ENCODE measurements at places on chromosomes 11 and 22.

DNA sequence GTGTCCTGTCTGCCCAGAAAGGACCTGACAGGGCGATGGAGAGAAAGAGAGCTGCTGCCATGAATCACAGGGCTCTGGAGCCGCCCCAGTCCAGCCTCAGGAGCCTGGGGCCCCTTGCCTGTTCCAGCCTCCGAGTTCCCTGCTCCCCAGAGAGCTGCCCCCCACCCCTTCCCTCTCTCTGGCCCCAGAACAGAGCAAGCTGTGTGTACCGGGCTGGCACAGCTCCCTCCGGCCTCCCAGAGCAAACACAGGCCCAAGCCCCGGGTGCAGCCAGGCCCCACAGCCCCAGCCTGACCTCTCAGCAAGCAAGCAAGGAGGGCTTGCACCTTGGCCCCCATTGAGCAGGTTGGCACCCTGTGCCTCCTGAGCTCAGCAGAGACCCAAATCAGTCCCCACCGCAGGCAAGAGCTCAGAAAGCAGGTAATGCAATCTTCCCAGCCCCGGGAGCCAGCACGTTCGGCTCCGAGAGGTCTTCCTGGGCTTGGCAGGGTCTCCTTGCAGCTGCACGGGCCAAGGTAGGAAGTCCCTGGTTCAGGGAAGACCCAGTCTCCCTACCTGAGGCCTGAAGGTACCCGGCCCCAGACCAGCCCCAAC lies 1.4 kb downstream of the PACSIN3 start:
- DNase-seq, result peak; percentile 56

DNA sequence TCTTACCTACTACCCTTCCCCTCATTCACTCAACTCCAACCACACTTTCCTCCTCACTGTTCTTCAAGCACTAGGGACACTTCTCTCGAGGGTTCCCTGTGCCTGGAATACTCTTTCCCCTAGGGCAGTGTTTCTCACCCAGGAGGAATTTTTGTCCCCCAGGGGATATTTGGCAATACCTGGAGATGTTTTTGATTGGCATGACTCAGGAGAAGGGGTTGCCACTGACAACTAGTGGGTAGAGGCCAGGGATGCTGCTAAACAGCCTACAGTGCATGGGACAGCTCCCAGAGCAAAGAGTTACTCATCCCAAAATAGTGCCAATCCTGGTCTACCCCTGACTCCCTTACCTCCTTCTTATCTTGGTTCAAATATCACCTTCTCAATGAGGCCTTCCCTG lies 40.0 kb downstream of the BTG4 start:
- no peak for DNase-seq

- DNase-seq, result peak; percentile 56
Measured at GRCh38 chr11:83033972-83034672, 37.6 kb downstream of the RAB30 start.

DNA sequence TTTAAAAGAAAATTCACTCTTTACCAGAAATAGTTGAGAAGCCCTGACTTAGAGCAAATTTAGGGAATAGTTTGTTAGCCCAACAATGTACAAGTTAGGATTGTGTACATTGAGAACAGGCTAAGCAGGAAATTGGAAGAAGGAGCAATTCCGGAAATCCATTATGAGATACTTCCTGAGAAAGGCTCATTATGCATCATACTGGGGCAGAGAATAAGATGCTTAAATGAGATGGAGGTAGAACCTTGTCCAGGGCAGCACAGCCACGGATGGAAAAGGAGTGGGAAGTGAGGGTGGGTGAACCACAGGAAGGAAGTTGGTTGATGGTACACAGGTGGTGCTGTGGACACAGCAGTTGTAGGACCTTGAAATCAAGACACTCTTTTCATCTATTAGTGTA lies 180.2 kb downstream of the PGR start:
- DNase-seq, result no peak

DNA sequence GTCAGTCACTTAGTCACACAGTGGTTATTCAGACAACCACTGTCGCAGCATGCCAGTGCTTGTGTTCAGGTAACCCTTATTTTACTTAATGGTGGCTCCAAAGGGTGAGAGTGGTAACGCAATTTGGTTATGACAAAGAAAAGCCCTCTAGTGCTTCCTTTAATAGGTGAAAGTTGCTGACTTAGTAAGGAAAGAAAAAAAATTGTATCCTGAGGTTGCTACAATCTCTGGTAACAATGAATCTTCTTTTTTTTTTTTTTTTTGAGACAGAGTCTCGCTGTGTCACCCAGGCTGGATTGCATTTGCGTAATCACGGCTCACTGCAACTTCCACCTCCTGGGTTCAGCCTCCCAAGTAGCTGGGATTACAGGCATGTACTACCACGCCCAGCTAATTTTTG lies 64.5 kb downstream of the C11orf91 start:
- no peak for DNase-seq

- no peak for DNase-seq
Measured at GRCh38 chr11:33063326-33063881, 24.0 kb downstream of the TCP11L1 start.

DNA sequence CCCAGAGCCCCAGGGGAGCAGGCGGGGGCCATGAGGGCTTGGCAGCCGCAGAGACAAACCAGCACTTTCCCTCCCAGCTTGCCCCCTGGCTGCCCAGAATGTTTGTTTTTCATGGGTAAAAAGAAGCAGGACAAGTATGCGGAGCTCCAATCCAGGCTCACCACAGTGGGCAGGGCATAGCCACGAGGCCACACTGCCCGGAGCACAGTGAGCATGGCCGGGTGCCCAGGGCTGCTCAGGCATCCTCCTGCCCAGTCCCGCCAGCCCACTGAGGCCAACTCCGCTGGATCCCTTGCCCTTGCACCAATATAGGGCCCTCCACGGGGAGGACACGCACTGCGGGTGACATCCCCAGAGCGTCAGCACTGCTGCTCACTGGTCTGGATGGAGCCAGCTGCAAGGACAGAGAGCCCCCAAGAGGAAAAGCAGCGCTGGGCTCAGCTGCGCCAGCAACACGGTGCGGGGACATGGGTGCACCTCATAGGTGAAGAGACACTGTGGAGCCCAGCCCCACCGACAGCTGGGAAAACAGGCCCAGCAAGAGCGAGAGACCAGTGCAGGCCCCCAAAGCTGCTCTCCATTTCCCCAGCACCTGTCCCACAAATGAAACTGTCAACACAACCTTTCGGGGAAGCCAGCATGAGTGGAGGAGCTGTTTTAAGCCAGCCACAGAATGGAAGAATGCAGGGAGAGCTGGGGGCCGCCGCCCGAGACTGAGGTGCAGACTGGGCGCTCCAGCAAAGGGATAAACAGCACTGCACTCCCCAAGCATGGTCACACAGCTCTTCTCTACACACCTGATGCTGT lies 24.8 kb downstream of the ARVCF start:
- peak; percentile 63 for DNase-seq

DNA sequence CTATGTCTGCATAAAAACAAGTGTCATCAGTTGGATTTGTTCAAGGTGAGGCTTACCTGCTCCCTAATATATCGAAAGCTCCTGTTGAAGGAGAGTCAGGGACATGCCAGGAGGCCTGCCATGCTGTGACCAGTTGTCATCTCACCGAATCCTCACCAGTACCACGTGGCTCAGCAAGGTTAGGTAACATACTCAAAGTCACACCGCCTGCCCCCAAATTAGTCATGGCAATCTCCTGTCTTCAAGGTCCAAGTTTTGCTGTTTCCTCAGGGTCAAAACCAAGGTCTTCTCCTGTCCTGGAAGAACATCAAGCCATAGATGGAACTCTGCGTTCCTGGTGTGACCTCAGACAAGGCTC lies 67.8 kb downstream of the IGLL1 start:
- no peak for DNase-seq

GRCh38 chr11:77184136-77184860 lies 56.3 kb downstream of the MYO7A start:
- DNase-seq, result peak; percentile 14

- no peak for DNase-seq
Measured at GRCh38 chr11:87572881-87573280, 535.1 kb downstream of the TMEM135 start.

DNA sequence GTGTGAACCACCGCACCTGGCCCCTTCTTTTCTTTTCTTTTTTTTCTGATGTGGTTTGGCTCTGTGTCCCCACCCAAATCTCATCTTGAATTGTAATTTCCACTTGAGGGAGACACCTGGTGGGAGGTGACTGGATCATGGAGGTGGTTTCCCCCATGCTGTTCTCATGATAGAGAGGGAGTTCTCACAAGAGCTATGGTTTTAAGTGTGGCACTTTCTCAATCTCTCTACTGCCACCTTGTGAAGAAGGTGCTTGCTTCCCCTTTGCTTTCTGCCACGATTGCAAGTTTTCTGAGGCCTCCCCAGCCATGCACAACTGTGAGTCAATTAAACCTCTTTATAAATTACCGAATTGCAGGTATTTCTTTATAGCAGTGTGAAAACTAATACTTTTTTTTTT lies 4.9 kb upstream of the TCN2 start:
- no peak for DNase-seq

DNA sequence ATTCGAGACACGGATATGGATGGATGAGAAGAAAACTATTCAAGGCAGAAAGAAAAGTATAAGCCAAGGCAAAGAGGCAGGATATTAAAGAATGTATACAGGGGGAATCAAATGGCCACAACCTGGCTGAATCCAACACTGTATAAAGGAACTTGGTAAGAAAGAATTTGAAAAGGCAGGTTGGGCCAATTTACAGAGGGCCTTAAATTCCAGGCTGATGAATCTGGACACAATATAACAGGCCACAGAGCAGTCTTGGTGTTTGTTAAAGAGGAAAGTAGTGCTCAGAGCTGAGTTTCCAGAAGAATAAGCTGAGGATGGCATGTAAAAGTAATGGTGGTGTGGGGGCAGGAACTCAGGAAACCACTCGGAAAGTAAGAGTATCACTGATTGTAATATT lies 72.3 kb upstream of the POU2AF2 start:
- DNase-seq, result no peak

- DNase-seq, result no peak
Measured at GRCh38 chr11:121564948-121565684, 112.3 kb upstream of the SORL1-AS1 start.

GRCh38 chr22:20299746-20300136 lies 20.1 kb downstream of the DGCR6L start:
- DNase-seq, result peak; percentile 64

- DNase-seq, result peak; percentile 83
Measured at GRCh38 chr11:10858439-10859325, 829 bp upstream of the ZBED5 start.

GRCh38 chr22:37633625-37634416 lies 5.6 kb upstream of the SH3BP1 start:
- peak; percentile 94 for DNase-seq

DNA sequence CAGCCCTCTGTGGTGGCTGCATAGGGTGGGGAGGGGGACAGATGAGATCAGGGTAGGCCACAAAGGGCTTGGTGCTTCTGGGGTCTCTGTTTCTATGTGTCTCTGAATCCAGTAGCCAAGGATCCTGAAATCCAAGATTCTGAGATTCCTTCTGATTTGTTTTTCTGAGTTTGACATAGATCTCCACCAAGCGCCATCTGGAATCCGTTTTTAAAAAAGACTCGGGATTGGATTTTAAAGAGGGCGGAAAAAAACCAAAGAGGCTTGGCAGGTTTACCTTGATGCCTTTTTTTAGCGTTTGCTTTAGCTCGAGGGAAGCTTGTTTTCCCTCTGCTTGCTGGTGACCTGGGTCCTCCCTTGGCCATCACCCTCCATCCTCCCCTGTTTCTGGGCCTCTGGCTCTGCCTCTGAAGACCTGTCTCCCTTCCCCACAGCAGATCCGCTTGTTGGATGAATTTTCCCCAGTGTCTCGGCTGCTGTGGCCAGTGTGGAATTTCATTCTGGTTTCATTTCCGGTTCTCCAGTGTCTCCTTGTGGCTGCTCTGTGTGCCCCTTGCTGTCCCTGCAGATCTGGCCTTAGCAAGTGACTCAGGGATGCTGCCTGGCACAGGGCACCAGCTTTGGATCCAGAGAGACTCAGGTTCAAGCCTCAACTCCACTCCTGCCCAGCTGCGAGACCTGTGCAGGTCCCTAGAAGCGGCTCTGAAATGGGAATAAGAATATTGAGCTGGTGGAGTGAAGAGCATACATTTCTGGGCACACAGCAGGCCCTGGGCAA lies 15.1 kb downstream of the SYNGR1 start:
- DNase-seq, result no peak

DNA sequence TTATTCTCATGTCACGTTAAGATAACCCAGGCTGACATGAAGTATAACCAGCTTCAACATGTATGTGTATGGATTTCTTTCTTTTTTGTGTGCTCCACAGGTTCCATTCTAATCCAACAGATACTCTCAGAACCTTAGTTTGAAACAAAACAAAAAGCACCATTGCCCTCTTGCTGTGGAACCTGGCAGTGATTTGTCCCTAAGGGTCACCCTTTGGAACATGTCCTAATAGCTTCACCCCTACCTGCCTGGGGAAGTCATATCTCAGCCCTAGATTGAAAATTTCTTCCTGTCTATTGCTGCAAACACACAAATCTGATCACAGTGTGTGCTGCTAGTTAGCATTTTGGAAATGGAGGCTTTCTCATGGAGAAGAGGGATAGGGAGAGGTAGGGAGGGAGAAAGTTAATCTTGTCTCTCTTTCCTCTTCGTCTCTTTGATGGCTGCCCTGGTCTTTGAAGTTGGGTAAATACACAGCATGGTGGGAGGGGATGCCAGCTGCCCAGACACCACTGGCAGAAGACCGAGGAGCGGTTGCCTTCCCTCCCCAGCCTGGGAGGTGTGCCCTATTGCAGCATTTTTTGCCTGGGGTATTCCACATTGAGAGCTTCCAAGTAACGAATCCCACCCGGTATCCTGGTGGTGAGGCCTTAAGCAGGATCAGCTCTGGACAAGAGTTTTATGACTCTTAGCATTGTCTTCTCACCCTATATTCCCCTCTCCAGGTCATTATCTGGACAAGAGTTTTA lies 11.6 kb upstream of the CADM1 start:
- DNase-seq, result no peak

- DNase-seq, result no peak
Measured at GRCh38 chr22:17046566-17047348, 38.0 kb upstream of the IL17RA start.

DNA sequence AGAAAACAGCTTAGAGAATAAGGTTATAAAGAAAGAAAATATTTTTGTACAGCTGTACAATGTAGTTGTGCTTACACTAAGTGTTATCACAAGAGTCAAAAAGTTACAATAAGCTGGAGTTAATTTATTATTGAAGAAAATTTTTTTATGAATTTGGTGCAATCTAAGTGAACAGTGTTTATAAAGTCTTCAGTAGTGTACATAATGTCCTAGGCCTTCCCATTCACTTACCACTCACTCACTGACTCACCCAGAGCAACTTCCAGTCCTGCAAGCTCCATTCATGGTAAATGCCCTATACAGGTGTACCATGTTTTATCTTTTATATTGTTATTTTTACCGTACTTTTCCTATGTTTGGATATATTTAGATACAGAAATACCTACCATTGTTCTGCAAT lies 34.7 kb downstream of the GDPD4 start:
- no peak for DNase-seq

DNA sequence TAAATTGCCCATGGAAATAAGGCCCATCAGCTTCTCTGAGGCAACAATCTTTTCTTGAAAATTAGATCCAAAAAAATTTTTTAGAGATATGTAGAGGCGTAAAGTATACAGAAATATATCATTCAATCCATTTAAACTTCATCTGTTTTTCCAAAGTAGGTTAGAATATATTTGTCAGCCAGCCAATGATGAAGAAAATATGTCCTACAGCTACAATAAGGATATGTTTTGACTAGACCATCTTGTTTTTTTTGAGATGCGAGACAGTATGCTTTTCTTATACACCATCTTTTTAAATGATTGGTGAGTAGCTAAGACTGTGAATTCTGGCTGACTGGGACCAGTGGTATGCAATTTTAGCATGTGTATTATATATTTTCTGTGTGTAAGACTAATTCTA lies 630.4 kb upstream of the CNTN5 start:
- DNase-seq, result no peak

- DNase-seq, result no peak
Measured at GRCh38 chr22:29108137-29108536, 35.3 kb downstream of the KREMEN1 start.

Data from left ventricle myocardium superior (tissue), 1 donor.